Adipocyte (in vitro differentiated cells): ENCODE measurements at places on chromosomes 6 and 20.
A peak's percentile ranks its signal among the peaks of the same experiment; 100 is the strongest.

GRCh38 chr20:59062081-59062480 is 19.5 kb upstream of the PRELID3B start:
- DNase-seq: no peak

DNA sequence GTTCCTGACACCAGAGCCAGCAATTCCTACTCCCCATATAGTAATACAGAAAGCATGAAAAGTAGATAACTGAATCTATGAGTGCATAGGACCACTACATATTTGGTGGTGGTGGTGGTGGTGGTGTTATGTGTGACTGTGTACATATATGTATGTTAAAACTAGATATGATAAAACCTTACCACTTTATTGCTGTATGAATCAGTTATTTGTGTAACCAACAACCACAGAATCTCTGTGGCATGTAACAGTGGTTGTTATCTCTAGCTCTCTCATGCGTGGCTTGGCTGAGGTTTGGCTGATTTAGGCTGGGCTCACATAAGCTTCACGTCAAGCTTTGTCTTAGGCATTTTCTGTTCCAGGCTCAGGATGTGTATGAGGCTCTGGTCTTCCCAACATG is 55.7 kb downstream of the PLCB1 start:
- DNase-seq: no peak

- DNase-seq: peak; percentile 72
Observed at GRCh38 chr6:113009682-113010081, 662.6 kb downstream of the RFPL4B start.

DNA sequence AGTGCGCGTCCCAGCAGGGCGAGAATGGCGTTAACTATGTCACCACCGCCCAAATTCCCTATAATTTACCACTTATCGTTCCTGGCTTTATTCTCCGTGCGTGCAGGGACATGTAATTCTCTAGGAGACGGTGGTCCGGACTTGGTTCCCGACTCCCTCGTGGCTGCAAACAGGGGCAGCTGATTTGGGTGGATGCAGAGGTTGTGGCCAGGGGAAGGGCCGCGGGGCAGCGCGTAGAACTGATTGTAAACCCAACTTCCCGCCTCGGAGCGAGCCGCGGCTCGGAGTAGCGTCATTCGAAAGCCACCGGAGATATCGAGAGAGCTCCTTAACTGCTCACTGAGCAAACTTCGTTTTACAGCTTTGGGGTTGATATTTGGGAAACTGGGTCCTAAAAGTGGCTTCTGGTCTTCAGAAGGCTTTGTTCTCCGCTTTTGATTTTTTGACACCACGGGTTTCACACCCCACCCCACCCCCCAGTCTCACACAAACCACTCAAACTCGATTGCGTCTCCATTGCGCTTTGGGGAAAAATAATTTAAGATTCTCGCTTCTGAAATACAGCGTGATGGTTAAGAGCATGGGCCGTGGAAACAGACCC is 17.5 kb upstream of the ZSCAN9 start:
- peak; percentile 44 for DNase-seq

DNA sequence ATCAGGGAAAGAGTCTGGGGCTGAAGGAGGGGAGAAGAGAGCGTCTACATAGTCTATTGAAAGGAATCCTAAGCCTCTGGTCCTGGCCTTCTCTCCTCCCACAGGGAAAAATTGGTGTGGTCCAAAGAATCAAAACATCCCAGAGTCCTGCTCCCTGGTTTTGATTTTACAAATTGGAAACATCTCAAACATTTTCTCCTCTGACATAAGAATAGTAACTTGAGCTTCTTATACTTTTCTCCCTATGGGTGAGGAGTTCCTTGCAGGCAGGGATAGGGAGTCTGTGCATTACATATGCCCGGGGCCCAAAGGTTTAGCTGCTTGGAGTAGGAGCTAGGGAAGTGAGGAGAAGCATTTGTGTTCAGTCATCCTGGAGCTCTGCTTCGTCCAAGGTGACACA is 120.0 kb upstream of the GGTLC1 start:
- peak; percentile 30 for DNase-seq

- peak; percentile 81 for DNase-seq
Observed at GRCh38 chr20:45969712-45970634, 2.0 kb downstream of the ZNF335 start.

- no peak for DNase-seq
Observed at GRCh38 chr20:48716086-48716485, 111.7 kb downstream of the PREX1 start.

- peak; percentile 61 for DNase-seq
Observed at GRCh38 chr6:43113431-43114260, 37.5 kb downstream of the PTK7 start.

GRCh38 chr6:25755483-25755882 is 941 bp downstream of the SLC17A4 start:
- no peak for DNase-seq

DNA sequence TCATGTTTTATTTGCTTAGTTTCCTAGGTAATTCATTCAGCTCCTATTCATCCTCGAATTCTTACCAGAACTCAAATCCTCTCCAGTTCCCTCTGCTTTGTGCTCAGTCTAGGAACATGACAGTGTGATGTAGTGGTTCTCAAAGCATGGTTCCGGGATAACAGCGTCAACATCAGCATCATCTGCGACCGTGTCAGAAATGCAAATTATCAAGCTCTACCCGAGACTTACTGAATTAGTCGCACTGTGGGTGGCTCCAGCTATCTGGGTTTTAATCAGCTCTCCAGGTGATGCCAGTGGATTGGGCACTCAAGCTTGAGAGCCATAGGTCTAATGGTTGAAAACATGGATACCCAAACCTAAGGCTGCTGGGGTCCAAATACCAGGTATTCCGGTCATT is 7.7 kb upstream of the STK35 start:
- DNase-seq: no peak

- DNase-seq: no peak
Observed at GRCh38 chr20:62349556-62350097, 17.5 kb downstream of the LAMA5 start.

- no peak for DNase-seq
Observed at GRCh38 chr6:81863123-81863522, 110.6 kb upstream of the TENT5A start.

- DNase-seq: peak; percentile 31
Observed at GRCh38 chr20:45346851-45347250, 1.4 kb downstream of the SDC4 start.
